DMS79 (cell line): ENCODE measurements at places on chromosomes 6 and 20.

- no peak for DNase-seq
These were observed 12.0 kb downstream of the STMN3 start for GRCh38 chr20:63641146-63641791.

DNA sequence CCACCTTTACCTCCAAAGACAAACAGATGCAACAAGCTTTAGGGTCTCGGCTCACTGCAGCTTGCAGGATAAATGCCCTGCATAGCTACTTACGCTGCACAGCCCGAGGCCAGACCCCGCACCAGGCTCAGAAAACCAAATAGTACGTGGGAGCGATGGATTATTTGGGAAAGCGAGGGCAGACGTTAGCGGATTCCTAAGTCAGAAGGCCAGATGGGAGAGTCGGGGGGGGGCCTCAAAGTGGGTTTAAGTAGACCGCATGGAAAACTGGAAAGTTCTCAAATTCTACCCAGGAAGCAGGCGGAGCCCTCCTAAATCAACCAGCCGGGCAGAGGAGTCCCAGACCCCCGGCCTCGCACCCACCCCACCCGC is 382 bp downstream of the SFT2D1 start:
- DNase-seq: no peak

DNA sequence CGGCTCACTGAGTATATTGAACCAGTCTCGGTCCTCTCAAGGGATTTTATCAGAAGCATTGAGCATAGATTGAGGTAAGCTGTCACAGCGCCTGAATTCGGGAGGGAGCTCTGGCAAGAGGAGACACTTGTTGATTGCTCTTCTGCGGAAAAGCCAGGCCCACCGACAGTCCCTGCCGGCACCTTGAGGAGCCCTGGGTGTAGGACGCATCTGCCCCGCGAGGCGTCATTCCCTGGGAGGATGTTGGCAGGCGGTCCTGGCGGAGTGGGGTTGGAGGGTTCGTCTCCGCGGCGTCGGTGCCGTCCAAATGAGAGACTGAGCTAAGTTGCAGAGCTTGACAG is 843 bp downstream of the FBXO9 start:
- peak; percentile 23 for DNase-seq

GRCh38 chr6:110034667-110035036 is 56.5 kb downstream of the GPR6 start:
- peak; percentile 10 for DNase-seq

DNA sequence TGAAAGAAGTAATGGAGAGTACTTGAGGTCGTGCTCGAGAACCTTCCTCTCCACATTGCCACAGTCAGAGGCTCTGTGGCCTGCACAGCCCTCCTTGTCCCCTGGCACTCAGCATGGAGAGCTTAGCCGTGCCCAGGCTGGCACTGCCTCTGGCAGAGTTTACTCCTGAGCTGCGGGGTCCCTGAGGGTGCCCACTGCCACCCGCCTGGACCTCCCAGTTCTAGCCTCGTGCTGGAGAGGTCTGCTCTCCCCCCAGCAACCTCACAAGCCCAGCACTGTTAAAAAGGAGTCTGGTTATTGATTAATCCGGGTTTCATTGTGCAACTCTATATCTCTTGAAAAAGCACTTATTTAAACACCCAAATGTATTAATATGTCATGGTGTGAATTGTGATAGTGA is 226.8 kb downstream of the TMEM242 start:
- DNase-seq: peak; percentile 90

GRCh38 chr6:43129434-43130194 is 41.5 kb upstream of the SRF start:
- peak; percentile 23 for DNase-seq

DNA sequence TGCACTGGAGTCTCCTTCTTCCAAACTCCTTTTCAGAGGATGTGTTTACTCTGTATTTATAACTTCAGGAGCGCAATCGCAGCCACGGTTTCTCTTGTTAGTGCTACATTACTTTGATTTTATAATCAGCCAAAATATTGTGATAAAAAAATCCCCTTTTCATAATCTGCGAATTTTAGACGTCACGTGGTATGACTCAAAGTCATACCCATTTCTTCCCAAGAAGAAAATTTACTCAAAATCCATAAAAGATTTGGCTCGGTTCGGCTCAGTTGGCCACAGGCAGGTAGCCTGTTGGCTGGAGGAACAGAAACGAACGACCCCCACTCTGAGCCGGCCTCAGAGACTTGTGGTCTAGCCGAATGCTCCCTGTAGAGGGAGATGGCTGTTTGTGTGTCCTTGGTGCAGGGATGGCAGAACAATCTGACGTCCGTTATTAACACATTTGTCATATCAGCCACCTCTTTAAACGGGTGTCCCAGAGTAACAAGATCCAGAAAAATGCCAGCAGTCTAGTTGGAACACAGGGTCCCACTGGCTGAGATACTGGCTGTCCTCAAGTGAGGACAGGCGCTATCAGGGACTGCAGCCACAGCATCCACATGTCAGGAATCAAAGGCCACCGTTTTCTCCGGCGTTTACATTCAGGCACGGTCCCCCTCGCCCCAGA is 247.6 kb downstream of the DLL1 start:
- DNase-seq: no peak

DNA sequence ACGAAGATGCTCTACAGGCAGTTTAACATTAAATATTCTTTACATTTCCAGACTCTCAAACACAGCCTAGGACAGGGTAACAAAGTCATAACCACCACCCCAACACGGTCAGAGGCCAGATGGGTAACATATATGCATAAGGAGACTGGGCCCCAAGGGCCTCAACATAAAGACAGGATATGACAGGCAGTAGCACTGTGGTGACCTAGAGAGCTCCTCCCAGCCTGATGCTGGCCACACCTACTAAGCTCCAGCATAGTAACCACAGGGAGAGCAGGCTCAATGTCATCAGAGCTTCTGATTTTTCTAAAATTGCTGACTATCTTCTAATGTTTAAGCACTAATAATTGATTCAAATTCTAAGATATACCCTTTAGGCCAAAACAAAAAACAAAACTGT is 21.7 kb downstream of the SMLR1 start:
- DNase-seq: no peak

GRCh38 chr6:83108378-83108777 is 40.9 kb downstream of the DOP1A start:
- DNase-seq: no peak

DNA sequence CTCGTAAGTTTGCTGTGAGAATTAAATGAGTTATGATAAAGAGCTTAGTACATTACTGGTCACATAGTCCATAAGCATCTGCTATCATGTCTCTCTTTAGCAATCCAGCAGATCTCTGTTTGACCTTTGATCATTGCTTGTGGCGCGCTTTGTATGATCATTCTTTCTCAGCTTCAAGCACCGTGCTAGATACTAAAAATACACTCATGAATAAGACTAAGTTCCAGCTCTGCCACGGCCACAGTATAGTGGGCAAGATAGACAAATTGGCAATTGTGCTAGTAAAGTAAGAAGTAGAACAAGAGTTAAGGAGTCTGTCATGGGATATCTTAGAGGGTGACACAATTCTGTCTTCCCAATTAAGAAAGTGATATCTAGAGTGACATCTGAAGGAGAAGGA is 75.2 kb upstream of the ADGRF1 start:
- no peak for DNase-seq

GRCh38 chr20:8895472-8895871 is 173.4 kb upstream of the PLCB4 start:
- DNase-seq: no peak

DNA sequence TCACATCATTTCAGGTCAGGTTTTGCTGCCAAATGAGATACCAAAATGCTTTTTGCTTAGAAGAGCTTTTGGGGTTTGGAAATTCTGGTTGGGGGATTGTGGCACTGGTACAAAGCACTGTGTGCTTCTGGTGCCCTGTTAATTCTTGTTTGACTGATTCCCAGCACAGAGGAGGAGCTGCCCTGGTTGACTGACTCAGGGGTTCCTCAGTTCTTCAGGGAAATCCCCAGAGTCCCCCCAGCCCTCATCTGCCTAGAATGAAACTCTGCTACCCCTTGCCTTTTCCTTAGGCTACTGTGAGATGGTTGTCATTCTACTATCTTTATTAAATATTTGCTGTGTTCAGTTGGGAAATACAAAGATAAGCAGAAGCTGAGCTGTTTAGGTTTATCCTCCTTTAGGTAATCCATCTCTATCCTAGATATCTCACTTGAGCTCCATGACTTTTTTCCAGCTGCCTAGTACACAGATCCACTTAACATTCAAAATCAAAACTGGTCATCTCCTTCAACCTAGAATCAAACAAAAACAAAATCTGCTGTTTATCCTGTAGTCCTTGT is 24.9 kb upstream of the TSPYL1 start:
- DNase-seq: no peak

- DNase-seq: no peak
These were observed 22.3 kb downstream of the ZNF133 start for GRCh38 chr20:18310592-18310991.

- no peak for DNase-seq
These were observed 153.4 kb upstream of the LRFN2 start for GRCh38 chr6:40740518-40740917.

DNA sequence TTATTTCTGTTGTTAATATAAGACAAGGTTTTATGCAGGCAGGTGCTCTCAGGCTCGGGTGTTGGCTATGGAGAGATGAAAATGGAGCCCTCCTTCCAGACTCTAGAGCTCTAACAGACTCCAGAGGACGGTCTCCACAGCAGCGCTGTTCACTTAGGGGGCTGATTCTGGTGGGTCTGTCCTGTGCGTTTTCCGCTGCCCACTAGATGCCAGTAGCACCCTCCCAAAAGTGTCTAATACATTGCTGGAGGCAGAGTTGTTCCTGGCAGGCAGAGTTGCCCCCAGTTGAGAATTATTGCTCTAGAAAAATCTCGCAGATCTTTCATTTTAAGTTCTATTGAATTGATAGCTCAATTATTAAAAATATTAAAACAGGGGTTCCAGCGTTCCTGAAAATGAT is 109.9 kb downstream of the MAP3K4 start:
- no peak for DNase-seq

DNA sequence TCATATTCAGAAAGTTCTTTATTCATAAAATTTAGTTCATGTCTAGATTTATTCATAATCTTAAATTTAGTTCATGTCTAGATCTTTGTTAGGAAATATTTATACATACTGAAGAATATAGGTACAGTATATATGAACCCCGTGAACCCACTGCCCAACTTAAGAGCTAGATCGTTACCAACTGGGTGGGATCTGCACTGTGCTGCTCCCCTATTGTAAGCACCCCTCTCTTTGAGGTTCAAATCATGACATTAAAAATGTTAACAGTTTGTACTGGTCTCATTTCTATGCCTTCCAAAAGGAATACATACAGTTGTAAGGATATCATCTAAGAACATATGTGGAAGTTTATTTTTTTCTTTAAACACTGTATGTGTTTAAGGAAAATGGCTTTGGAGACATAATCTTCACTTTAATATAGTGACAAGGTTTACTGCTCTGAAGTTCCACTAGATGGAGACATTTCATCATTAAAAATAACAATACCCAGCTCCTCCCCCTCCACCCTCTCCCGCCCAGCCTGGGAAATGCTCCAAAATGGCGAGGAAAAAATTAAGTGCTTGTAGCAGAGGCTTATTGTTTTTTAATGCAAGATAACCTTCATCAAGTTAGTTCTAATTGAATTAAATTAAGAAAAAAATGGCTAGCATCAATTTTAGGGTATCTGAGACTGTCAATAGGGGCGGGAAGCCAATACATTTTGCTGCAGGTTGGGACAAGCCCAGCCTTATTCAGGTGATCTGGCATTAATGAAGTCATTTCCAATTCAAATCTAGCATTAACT is 104.1 kb upstream of the TRAF3IP2 start:
- peak; percentile 28 for DNase-seq

GRCh38 chr6:159012201-159012600 is 12.2 kb upstream of the RSPH3 start:
- no peak for DNase-seq

- DNase-seq: no peak
These were observed 41.3 kb downstream of the FRK start for GRCh38 chr6:116019428-116019827.

DNA sequence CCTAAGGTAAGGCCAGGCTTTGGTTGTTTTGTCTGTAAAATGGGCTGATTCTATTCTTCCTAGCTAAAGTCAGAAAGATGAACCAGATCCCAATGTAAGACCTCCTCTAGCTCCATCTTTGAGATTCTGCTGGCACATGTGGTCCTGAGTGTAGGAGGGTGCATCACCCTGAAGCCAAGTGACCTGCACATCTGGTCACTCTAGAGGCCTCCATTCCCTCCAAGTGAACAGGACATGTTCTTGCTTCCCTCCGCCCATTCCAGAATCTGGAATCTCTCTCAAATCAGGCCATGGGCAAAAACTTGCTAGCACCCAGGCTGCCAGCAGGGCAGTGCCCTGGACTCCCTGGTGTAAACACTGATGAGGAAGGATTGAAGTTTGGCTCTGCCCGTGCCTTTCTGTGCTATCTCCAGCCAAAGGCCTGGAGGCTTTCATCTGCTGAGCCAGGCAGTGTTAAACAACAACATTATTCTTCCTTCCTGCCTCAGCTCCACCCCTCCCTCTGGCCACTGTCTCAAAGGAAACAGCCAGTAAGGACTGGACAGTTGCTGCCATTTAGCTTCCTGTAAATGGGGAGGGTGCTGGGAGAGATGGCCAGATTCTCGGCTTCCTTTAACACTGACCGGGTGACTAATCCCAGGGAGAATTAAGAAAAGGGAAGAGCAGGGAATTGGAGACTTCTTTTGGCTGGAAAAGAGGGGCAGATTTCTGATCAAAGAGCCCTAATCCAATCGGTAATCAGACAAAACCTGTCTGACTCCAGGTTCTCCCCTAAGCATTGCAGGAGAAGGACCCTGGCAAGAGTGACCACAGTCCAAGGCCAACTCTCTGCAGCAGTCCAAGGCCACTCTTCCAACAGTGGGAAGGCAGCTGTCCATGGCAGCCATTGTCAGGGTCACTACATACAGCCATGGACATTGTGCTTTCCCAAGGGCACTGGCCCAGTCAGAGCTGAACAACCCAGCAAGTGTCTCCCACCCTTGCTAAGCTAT is 19.5 kb upstream of the ADGRF1 start:
- DNase-seq: no peak

GRCh38 chr6:130908958-130909357 is 81.8 kb downstream of the SMLR1 start:
- DNase-seq: no peak

- no peak for DNase-seq
These were observed 23.5 kb downstream of the WDR27 start for GRCh38 chr6:169678342-169678741.

GRCh38 chr20:8421981-8422380 is 289.9 kb downstream of the PLCB1 start:
- no peak for DNase-seq

DNA sequence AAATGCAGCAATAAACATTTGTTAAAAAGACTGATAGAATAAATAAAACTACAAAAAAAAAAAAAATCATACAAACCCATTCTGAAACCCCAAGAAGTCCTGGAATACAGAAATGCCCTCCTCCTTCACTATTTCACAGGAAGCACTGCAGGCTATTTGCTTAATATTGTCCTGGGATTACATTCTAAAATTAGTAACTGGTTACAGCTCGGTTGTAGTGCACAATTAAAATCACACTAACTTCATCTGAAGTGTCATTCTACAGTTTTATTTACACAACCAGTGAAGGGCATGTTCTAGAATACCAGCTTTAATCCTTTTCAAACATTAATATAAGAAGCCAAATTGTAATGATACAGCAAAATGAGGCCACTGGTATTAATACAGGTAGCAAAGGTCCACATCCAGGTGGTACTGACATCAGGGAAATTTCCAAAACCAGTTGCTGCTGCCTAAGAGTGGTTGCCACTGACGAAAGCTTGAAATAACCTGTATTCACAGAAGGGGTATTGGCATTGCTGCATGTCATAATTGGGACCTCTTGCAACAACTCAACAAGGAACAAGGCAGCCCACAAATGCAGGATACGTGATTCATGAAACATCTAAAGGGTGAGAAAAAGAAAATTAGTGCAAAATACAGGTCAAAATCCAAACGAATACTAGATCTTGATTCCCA is 26.9 kb downstream of the AKIRIN2 start:
- DNase-seq: peak; percentile 48

- DNase-seq: no peak
These were observed 21.5 kb upstream of the MAS1L start for GRCh38 chr6:29509239-29509638.
